ENCODE measurements at places on chromosomes 3 and 15.

DNA sequence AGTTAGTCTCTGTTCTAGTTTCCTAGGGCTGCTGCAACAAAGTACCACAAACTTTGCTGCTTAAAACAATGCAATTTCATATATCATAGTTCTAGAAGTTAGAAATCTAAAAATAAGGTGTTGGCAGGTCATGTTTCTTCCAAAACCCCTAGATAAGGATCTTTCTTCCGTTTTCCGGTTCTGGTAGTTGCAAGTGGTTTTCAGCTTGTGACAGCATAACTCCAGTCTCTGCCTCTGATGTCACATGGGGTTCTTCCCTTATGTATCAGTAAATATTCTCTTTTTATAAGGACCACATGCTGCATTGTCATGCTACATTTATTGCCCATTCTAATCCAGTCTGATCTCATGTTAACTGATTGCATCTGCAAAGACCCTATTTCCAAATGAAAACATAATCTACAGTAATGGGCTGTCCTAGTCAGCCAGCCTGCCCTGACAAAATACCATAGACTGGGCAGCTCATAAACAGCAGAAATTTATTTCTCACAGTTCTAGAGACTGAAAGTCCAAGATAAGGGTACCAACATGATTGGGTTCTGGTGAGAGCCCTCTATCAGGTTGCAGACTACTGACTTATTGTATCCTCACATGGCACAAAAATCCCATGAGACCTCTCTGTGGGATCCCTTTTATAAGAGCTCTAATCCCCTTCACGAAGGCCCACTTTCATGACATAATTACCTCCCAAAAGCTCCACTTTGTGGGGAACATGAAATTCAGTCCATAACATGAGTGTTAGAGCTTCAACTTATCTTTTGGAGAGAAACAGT is 642.0 kb upstream of the NAALADL2 start:
- no peak for DNase-seq

- DNase-seq, result no peak
Observed at GRCh38 chr3:101065962-101066361, 72.7 kb upstream of the ABI3BP start.

GRCh38 chr3:42762046-42762724 is 10.9 kb downstream of the CCDC13 start:
- no peak for DNase-seq

DNA sequence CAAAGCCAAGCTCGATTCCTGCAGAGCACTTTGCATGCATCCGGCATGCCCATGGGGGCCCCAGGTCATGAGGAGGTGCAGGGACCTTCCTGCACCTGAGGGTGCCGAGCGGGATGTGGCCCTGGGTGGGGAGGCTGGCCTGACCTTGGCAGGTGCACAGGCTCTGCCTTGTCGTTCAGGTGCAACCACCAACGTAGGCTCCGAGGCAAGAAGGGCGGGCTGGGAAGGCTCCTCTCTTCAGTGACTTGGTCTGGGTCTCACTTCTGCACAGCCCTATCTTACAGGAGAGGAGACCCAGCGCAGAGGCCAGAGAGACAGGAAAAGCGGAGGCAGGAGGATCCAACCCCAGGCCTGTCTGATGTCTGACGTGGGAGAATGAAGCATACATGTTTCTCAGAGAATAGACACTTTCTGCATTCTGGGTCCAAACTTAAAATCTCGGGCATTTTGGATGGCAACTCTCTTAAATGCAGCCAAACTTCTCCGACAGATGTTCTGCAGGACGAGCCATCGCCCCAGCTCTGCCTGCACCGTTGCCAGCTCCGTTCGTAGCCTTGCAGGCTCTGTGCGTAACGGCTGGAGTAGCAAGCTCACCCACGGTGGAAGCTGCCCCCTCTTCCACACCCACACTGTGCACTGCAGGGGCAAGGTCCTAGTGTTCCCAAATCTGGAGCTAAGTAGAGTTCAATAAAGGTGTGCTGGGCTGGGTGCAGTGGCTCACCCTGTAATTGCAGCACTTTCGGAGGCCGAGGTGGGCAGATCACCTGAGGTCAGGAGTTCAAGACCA is 60.8 kb upstream of the SNRPA1 start:
- no peak for DNase-seq

DNA sequence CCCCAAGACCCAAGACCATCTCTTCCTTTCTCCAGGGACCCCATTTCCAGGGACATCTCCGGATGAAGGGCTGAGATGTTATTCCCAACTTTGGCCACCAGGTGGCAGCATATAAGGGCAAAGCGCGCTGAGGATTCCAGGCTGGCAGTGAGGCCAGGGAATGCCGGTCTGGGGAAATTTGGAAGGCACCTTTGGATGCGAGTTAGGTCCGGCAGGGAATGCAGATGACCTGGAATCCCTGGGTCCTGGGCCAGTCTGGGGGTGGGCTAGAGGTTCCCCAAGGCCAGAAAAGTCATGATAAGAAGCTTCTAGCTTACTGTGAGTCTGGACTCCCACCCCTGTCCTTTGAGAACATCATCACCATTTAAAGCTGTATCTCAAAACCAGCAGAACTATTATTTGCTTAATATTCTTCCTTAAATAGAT is 1.6 kb upstream of the CHST13 start:
- DNase-seq, result peak; percentile 46

GRCh38 chr15:65740148-65740547 is 51.9 kb downstream of the DENND4A start:
- DNase-seq, result no peak

DNA sequence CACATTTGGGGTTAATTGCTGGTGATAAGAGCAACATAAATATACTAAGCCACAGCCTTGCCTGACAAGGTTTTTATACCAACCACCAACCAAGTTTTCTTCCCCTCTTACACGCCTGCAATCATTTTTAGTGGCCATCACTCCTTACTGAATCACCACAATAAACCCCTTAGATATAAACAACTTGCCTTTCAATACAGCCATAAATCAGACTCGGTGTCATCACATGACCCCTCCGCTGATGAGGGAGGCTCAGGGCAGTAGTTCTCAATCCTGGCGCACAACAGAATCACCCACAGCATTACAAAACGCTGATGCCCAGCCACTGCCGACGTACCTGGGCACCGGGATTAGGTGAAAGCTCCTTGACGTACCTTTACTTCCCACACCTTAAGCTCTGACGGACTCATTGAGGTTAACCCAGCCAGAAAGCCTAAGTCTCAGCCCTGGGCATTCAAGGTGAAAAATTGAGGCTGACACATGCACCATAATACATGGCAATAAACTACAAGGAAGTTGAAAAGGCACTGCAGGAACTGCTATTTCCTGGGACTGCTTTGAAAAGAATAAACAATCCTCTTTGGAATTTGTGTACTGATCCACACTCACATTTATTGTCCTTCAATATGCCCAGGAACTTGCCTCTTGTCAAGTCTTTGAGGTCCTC is 17.1 kb downstream of the ADCY5 start:
- no peak for DNase-seq

- peak; percentile 58 for DNase-seq
Observed at GRCh38 chr15:38651328-38652038, 86.9 kb upstream of the RASGRP1 start.

DNA sequence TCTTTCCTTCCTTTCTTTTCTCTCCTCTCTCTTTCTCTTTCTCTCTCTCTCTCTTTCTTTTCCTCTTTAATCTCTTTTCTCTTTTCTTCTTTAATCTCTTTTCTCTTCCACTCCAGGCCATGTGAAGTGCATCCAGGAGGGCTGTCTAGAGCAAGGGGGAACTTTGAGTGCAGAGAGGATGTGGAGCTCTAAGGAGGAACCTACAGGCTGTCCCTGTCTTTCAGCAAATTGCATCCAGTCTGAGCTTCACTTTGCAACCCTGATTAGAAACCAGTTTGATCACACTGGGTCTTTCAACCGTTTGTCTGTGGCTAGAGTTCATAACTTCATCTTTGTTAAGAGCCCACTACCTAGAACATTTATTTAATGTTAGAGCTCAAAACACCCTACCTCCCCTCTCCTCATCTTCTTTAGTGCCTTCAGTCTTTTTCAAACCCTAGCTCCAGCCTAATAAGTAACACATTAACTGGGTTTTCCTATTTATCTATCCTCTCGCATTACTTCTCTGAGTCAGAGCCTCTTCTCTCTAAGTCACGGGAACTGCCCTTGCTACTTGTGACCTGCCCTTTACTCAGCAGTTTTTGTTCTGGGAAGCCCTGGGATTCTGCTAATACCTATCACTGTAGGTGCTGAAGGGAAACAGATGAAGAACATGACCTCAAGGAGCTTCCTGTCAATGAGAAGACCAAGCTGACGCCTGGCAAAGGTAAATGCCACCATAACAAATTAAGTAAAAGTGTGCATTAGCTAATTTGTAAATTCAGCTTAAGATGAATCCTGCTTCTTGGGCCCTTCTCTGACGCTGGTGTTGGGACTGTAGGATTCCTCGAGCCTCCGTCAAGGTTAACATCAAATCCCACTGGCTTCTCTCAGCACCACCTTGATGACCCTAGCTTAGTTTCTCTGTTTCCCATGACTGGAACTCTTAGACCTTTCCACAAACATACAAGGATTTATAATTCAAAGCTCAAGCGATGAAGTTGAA is at the start of gene GCNT3:
TSS of gene GCNT3 (plus strand) at position 508 of the 985 bp plus-strand sequence. CDS start 6,456 bp downstream, outside the sequence.
- DNase-seq, result no peak

DNA sequence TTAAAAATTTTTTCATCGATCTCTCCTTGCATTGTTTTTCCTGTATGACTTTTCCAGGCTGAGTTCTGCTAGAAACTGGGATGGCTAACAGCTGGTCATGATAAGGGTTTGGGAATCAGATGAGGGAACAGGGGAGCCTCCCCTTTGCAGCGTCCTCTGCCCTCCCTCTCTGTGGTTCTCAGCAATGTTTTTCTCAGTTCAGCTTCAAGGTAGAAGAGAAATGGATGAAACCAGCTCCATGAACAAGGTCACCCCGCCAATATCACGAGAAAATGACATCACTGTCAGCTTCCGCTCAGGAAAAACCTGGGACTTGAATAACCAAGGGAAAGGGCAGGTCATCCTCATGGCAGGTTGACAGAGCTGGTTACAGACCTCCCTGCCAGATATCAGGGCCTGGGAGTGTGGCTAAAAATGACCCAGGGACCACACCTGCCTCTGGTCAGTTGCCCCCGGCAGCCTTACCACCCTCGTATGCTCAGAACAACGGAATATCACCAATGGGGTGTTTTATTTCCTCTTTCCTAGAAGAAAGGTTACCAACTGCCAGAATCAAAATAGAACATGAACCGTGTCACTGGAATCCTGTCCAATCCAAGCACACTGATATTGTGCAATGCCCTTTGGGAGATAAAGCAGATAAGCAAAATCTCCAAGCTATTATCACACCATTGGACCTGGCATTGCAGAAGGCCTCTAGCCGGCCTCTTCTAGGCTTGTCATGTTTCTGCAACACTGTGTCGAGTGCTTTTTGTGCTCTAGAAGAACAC is 26.1 kb downstream of the LSM3 start:
- DNase-seq, result no peak

DNA sequence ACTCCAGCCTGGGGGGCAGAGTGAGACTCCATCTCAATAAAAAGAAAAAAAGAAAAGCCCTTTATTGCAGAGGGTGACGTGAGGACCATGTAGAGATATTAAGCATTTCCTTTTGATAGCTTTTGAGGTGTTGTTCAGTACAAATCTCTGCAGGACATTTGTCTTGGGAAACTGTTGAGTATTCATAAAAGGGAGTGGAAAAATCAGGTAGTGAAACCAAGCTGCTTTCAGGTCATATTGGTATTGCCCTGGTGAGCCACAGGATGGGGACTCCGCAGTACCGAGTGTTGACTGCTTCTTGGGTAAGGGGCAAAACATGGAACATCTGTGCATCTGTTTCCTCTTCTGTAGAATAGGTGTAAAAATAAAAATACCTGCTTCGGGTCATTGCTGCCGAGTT is 9.9 kb downstream of the ITPR1 start:
- no peak for DNase-seq

DNA sequence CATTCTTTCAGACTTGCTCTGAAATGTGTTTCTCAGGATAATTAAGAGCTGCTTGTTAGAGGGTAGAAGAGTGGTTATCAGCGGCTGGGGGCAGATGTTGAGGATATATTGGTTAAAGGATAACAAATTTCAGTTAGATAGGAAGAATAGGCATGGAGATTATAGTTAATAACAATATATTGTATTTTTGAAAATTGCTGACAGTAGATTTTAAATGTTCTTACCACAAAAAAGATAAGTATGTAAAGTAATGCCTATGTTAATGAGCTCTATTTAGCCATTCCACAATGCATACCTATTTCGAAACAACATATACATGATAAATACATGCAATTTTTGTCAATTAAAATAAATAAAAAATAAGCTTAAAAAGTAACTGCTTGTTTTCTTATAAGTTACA is 123.3 kb downstream of the SERPINI1 start:
- DNase-seq, result no peak

DNA sequence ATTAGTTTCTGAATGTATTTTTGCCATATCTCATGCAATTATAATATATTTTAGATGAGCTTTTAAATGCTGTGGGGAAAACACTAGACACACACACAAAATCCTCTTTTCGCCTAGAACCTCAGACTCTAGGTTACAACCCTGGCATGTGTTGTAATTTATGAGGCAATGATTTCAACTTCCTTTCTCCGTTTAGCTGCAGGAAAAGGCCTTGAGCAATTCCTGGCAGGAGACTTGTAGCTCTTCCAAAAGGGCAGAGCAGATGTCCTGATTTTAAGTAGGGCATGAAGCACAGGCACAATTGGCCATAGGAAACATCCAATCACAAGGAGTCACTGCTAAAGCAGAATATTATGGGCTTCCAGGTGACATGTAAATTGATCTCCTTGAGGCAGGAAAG is 82.0 kb downstream of the GPR156 start:
- DNase-seq, result no peak

DNA sequence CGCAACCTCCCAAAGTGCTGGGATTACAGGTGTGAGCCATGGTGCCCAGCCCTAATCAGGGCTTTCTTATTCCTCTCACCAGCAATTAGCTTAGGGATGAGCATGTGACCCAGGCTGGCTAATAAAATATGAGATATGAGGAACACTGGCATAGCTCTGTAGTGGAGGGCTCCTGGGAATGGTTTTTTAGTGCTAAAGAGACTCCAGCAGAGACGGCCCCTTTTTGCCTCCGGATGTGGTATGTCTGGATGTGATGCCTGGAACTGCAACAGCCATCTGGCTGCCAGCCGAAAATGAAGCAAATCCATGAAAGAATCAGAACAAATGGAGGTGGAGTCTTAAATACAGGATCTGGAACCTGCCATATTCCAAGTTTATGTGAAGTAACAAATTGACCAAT is 69.1 kb upstream of the MAGI1 start:
- no peak for DNase-seq

DNA sequence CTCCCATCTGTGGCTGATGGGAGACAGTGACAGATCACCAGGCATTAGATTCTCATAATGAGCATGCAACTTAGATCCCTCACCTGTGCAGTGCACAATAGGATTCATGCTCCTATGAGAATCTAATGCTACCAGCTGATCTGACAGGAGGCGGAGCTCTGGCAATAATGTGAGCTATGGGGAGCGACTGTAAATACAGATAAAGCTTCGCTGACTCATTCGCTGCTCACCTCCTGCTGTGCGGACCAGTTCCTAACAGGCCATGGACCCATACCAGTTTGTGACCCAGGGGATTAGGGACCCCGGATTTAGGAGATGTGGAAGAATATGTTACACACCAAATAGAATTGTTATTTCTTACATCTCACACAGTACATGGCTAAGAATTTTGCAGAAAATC is 6.7 kb downstream of the ARGFX start:
- DNase-seq, result no peak

Measured in activated CD8-positive, alpha-beta memory T cell treated with anti-CD3 and anti-CD28 coated beads, Interleukin-2, amount 50 U/mL, for 4 hours (primary cell).